Stimulated activated memory B cell treated with anti-CD40 and anti-IgM and Interleukin-4, amounts not matched to agents 10 μg/mL and 1 μg/mL and 100 μg/mL, for 72 hours (primary cell): ENCODE measurements at places on chromosomes 7 and 10.
A peak's percentile ranks its signal among the peaks of the same experiment; 100 is the strongest.

- peak; percentile 90 for ATAC-seq
Observed at GRCh38 chr7:95715274-95715673, 57.1 kb upstream of the DYNC1I1 start.

- no peak for ATAC-seq
Observed at GRCh38 chr10:117736655-117737054, 194.1 kb downstream of the EMX2 start.

DNA sequence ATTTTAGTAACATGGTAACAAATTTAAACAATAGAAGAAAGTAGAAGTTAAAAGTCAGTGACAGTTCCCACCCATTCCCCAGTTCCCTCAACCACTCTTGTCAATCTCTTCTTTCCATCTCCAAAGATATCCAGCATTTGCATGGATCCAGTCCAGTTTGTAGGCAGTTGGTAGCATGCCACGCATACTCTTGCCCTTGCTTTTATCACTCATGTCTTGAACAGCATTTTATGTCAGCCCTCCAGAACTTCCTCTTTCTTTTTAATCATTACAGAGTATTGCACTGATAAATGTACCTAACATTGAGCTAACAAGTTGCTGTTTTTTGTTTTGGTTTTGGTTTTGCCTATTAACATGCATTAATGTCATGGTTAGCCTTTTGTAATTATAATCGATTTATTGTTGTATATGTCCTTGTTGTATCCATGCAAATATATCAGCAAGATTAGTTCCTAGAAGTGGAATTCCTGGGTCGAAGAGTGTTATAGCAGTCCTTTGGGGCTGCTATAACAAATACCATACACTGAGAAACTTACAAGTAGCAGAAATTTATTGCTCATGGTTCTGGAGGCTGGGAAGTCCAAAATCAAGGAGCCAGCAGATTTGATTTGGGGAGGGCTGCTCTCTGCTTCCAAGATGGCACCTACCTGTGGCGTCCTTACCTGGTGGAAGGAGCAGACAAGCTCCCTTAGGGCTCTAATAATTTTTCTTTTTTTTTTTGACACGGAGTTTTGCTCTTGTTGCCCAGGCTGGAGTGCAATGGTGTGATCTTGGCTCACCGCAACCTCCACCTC, 25.7 kb downstream of the CHST3 start:
- ATAC-seq = no peak

- ATAC-seq = no peak
Observed at GRCh38 chr10:80168162-80168511, 35.6 kb downstream of the PLAC9 start.

GRCh38 chr7:12436126-12436525, 32.5 kb upstream of the VWDE start:
- ATAC-seq = no peak
